ENCODE measurements at places on chromosomes 3 and 15.

DNA sequence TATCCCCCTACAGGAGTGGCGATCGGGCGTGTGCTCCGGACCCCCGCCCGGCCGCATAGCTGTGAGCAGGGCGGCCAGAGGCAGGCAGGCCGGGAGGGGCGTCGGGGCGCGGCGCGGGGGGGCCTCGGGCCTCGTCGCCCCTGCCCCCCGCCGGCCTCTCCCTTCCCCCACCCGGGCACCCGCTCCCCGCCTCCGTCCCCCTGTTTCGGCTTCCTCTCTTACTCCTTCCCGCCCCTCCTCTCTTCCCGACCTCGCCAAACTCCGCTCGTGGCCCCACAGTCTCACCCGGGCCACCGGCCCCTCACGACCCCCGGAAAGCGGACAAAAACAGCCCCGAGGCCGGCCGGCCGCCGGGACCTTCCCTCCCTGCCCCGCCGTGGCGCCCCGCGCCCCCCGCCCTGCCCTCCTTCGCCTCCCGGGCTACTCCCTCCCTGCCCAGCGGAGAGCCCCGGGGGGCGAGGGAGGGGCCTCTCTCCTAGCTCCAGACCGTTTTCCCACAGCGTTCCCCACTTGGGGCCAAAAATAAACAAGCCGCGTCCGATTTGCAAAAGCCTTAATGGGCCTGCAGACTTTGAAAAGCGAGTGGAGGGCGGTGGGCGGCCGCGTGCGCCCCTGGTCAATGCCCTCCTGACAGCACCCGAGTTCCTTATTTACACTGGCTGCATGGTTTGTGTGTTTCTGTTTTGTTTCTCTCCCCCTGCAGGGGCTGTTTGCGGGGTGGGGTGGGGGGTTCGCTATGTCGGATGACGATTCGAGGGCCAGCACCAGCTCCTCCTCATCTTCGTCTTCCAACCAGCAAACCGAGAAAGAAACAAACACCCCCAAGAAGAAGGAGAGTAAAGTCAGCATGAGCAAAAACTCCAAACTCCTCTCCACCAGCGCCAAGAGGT is 1.0 kb downstream of the UBE2E1 start:
- no peak for DNase-seq

GRCh38 chr3:143070977-143071551 is 48.5 kb upstream of the CHST2 start:
- DNase-seq = no peak

DNA sequence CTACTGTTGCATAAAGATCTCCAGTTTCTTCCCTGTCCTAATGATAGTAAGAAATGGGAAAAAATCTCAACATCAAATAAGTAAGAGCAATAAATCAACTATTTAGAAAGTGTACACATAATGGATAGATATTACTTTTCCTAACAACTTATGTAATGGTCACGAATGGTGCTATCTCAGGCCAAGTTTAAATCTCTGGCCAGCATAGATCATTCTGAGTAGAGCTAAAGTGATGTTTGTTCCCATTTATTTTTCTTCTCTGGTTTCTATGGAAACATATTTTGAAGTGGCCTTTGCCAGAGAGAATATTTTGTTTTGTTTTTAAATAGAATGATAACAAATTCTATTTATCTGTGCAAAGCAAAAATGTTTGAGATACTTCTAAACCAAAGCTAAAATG is 249.7 kb upstream of the TTC14 start:
- no peak for DNase-seq

GRCh38 chr3:66488492-66488891 is 12.3 kb downstream of the LRIG1 start:
- no peak for DNase-seq

DNA sequence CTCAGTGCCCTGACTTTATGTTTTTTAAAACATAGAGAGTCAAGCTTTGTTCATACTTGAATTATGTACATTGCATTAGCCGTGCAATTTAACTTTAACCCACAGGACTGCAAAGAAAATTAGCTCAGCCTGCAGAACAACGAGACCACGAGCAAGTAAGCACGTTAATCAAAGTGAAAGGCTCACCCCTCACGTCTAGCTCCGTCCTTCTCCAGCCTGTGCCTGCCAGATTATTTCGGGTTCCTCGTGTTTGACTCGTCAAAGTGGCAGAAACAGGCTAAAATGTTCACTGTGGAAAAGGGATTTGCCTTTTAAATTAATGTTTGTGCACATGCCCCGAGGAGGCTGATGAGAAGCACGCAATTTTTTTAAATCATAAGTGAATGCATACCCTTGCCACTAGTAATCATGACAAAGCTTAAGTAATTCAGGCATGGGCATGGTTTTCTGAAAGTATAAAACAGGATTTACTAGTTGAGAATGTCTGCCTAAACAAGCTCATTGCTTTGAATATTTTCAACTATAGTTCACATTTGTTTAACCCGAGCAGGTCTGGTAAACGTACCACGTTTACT is 15.3 kb downstream of the ZBTB38 start:
- DNase-seq = peak; percentile 61

DNA sequence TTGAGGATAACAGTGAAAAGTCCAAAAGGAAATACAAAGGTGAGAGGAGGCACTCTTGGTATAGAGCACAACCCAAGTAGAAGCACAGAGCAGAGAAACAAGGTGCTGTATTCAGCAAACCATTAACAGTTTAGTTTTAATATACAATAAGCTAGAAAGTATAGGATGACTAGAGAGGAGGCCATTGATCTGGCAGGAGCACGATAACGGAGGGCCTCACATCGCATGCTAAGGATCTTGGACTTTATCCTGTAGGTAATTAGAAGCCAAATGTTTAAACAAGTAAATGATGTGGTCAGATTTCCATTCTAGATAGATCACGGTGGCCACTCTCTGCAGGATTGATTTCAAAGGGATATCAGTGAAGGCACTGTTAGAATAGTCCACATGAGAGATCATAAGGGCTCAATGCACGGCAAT is 935.0 kb downstream of the ROBO1 start:
- DNase-seq = no peak

GRCh38 chr3:35291471-35292236 is 347.7 kb upstream of the ARPP21 start:
- DNase-seq = no peak

DNA sequence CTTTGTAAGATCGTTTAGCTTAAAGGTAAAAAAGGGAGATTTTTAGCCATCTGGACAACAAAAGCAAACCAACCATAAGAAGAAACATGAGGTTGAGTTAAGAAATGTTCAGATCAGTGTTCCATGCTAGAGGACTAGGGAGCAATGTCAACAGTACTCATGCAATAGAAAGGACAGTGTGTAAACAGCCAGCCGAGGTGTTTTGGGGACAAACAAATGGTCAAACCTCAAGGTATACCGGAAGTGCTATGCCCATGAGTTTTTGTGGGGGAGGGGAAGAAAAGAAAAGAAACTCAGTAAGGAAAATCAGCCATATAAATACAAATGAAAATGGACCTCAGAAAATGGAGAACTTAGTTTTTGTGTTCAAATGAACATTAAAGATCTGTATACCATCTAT is 289.5 kb upstream of the GRM7 start:
- DNase-seq = no peak

- no peak for DNase-seq
Observed at GRCh38 chr3:134496471-134497071, 10.7 kb downstream of the CEP63 start.

DNA sequence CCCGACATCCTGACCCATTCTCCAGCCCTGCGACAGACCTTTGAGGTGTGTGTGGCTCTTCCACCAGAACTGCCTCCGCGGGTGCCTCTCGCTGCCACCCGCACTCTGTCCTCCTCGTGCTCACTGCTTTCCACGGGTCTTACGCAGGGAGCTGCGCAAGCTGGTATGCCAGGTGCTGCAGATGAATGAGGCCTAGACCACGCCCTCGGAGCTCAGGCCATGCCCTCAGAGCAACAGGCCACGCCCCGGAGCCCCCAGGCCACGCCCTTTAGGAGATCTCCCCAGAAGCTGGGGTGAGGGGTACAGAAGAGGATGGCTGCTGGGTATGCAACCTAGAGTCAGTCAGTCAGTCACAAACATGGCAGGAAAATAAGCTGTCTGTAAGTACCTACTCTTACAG is 300.3 kb downstream of the GABRG3 start:
- DNase-seq = no peak

Data from retinal pigment epithelial cell (primary cell).